Activated CD4-positive, alpha-beta T cell treated with anti-CD3 and anti-CD28 coated beads for 1 hour (primary cell): ENCODE measurements at places on chromosomes 13 and 19.

DNA sequence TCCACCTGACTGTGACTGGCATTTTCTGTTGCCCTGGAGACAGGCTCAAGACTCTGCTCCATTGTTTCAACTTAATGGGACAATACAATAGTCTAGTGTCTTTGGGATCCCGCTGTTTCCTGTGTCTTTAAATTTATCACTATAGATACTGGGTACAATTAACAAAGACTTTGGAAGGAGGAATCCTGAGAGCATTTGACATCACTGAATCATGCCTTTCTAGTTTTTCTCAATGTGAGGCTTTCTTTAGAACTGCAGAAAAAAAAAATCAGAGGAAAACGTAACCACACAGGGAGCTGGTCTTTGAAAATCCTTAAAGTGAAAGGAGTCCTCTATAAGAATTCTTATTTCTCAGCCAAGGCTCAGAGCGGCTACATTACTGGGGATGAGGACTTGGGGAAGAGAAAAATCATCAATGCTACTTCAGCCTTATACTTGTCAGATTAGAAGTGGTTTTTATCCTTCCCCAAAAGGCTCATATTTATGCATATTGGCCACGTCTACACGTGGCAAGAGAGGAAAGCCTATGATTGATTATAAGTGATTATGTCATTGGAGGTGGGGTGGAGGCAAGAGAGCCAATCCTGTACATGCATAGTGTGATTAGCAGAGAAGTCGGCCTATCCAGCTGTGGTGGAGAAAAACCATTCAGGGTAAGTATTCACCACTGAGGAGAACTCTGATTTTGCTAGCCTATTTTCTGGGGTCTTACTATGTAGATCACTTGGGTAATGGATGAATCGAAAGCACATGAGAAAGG, 34.4 kb upstream of the UBL3 start:
- no peak for DNase-seq

GRCh38 chr19:50492303-50493052, 15.8 kb upstream of the GARIN5A start:
- DNase-seq = no peak

DNA sequence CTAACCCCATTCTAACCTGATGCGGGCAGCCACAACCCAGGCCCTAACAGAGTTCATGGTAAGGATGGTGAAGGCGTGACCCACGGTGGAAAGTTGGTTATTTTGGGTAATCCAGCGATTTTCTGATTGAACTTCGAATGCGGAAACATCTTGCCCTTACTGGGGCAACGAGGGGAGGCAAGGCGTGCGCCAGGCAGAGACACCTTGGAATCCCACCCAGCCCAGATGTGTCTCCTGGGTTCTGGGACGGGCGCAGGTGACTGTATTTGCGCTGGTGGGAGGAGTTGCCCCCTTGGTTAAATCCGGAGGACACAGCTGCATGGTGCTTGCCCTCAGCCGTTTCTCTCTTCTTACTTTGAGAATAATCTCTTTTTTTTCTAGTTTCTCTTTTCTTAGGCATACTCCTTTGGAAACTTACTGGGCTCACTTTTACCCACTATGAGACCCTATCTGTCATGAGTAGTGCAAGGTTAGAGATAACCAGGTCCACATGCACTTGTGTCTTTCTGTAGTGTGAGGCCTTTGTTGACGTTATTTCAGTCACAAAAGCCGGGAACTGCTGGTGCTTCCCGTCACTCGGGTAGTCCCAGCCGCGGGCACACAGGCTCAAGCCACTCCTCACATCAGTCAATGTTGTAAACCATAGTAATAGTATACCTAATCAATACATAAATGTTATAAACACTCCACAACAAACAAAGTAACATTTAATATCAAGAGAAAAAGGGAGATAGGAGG, 81.5 kb downstream of the ATP11A start:
- no peak for DNase-seq

- DNase-seq = no peak
Measured at GRCh38 chr13:112905086-112905485, 63.9 kb upstream of the MCF2L start.

DNA sequence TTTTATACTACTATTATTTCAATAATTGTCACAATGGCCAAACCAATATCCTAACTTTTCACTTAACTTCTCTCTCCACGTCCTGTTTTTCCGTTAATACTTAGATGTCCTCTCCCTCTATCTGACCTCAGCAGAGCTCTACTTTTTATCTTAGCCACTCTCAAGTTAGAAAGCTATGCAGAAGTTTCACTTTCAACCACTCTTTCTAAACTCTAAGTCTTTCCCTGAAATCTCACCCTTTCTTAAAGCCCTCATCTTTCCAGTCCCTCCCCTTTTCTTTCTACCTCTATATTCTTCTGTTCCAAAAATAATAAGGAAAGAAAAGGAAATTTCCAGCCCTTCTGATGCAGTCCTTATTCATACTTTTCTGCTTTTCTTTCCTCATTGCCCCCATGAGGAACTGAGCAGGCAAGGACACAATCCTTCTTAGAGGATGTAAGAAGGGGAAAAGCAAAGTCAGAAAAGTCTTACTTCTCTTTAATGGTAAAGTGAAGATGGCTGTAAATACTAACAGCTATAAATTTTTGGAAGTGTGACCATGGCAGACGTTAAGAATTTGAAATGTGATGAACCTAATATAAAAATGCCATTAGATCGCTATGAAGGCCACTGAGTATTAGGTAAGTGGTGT, 23.0 kb downstream of the FAM216B start:
- DNase-seq = no peak

DNA sequence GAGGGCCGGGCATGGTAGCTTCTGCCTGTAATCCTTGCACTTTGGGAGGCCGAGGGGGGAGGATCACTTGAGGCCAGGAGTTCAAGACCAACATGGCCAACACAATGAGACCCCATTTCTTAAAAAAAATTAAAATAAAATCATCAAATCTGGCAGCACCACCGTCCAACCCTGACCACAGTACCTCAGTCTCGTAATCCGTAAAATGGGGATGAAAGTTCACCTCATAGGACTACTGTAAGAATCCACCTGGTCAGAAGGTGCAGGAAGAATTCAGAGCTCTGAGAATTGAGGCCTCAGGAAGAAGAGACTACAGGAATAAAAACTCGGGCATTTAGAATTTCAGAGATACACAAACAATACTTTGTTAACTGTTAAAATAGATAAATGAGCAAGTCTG, 3.1 kb downstream of the PPP1R13L start:
- no peak for DNase-seq

DNA sequence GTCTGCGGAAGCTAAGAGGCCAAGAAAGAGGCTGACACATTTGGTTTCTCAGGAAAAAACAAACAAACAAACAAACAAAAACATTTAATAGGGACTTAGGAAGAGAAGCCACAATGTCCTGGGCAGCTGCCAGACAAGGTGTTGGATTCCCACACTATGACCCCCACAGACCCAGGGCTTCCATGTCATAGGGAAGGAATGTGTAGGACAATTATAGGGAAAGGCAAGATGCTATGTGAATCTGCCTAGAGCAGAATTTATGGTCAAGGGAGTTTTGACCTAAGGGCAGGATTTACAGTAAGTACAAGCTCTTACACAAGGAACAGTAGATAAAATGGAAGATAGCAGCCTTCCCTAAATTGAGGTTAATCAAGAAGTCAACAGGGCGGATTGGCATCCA, 9.1 kb upstream of the CDADC1 start:
- DNase-seq = no peak

GRCh38 chr19:35774274-35775045, 904 bp upstream of the ARHGAP33 start:
- DNase-seq = no peak

DNA sequence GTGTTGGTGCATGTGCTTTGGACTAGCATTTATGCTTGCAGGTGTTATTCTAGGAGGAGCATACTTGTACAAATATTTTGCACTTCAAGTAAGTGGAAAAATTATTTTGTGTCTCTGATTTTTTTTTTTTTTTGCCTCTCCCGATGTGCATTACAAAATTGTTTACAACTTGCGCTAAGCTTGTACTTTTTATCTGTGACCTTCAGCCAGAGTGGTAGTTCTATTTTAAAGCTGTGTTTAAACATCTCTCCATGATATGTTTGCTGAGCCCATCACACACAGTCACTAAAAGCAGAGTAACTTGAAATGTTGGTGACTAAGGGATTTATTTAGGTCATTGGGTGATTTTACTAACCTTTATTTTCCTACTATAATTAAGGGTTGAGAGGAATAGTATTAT, 20.8 kb downstream of the ITM2B start:
- DNase-seq = no peak

GRCh38 chr13:62173958-62174357, 758.3 kb upstream of the PCDH20 start:
- DNase-seq = no peak
